ENCODE measurements at places on chromosomes 1 and 21.

GRCh38 chr1:227272428-227272827 lies 45.9 kb downstream of the CDC42BPA start:
- no peak for DNase-seq

DNA sequence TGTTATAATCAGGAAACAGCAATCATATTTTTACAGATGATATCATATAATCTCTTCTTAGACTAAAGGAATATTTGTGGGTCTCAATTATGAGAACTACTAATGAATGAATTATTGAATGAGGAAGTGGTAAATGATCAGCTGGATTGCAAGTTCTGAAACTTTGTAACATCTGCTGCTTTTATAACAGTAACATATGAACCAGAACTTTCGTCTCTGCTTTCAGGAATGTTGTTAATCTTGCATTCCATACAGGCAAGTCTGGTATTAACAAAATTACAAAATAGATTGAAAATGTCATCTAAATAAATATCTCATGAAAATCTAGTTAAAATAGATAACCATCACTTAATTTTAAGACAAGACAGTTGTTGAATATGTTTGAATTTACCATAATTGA lies 110.5 kb upstream of the COL11A1 start:
- peak; percentile 10 for DNase-seq

DNA sequence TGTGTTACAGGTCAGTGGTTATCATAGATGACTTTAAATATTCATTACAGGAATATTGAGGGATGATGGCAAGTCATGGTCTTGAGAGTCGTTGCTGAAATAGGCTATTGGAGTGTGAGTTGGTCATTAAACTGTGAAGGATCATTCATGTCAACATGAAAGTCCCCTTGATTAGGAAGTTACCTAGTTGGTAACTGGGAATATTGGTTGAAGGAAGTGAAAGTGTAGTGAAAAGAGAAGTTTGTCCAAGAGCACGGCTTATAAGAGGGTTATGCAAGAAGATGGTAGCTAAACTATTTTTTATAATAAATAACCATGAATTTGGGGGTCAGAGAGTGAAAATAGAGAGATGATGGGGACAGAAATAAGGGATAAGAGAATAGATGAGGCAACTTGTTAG lies 16.9 kb downstream of the CRB1 start:
- DNase-seq, result no peak

- DNase-seq, result no peak
Observed at GRCh38 chr1:33348676-33349080, 27.8 kb upstream of the A3GALT2 start.

DNA sequence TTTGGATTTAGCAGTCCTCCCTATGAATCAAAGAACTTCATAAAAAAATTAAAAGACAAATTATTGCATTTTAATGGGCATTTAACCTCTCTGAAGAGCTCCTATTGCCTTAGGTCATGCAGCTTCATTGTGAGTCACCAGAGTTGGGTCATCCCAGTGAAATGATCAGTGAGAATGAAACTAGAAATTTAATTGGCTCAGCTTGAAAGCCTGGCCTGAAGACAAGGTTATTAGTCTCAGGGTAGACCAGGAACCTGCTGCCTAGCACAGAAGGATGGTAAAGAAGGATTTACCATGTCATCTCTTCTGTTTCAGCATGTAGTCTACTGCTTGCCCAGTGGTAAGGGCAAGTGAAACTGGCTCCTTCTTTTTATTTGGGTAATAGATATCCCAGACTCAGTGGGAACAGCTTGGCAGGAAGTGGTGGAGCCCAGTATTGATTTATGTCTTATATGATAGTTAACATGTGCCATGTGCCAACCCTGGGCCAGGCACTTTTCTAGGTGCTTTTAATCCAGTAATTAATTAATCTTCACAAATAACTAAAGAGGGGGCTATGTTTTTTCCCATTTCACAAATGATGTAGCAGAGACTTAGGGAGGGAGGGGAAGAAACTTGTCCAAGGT lies 23.6 kb downstream of the LAMC2 start:
- peak; percentile 88 for DNase-seq

DNA sequence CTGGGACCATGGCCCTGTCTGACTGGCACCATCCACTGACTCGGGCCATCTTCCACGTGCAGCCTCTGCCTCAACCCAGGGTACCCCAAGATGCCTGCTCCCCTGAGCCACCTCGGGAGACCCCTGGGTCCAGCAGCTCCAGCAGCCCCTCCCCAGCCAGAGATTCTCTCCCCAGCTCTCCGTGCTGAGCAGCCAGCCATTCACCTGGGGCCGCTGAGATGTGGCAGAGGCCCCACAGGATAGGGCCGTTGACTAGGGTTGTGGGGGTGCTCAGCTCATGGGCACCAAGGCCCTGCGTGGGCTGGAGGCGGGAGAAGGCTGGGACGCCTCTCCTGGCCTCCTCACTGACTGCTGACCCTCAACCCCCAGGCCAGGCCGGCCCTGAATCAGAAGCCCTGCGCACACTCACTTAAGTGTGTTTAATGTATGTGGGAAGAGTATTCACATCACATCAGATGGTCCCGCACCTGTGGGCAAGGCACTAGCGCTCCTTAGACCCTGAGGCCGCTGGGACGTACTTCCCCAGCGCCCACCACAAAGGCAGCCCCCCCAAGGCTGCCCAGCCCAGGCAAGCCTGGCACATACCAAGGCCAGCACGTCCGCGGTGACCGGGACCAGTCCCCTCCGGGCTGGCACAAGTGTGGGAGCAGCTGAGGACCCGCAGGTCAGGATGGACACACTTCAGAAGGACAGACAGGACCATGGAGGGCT lies 27.8 kb downstream of the SLC19A1 start:
- DNase-seq, result no peak

GRCh38 chr1:167599957-167600581 lies 30.0 kb upstream of the RCSD1 start:
- DNase-seq, result peak; percentile 63

DNA sequence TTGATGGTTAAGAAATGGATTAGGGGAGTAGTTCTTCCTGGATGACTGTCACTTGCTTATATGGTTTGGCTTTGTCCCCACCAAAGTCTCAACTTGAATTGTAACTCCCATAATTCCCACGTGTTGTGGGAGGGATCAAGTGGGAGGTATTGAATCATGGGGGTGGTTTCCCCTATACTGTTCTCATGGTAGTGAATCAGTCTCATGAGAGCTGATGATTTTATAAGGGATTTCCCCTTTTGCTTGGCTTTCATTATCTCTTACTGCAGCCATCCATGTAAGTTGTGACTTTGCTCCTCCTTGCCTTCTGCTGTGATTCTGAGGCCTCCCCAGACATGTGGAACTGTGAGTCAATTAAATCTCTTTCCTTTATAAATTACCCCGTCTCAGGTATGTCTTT lies 1621.1 kb downstream of the MRPL39 start:
- no peak for DNase-seq

- no peak for DNase-seq
Observed at GRCh38 chr1:24323281-24323680, 4.1 kb downstream of the GRHL3 start.

DNA sequence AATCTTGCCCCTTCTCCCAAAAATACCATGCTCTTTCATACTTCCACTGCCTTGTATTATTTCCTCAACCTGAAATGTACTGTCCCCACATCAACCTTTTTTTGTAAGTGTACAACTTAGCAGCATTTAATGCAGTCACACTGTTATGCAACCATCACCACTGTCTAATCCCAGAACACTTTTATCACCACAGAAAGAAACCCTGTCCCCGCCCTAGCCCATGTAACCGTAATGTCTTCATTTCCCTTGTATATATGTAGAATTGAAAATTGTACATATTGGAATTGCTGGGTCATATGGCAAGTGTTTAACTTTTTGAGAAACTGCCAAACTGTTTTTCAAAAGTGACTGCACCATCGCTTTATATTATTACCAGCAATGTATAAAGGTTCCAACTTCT lies 37.4 kb downstream of the PTP4A2 start:
- DNase-seq, result no peak

DNA sequence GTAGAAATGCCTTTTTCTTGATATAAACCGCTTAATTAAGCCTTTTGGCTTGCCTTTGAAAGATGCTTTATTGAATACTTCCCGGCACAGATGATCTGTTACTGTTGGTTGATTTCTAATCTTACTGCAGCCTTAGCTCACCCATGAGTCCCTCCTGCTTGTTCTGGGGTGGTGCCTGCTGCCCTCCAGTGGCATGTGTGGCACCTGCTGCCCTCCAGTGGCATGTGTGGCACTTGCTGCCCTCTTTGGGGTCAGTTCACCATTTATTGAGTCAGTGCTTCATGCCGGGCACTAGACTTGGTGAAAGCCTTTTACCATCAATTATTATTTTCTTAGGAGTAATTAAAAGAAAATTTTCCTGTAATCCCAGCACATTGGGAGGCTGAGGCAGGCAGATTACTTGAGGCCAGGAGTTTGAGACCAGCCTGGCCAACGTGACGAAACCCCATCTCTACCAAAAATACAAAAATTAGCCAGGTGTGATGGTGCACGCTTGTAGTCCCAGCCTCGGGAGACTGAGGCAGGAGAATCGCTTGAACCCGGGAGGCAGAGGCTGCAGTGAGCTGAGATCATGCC lies 54.3 kb downstream of the ADARB1 start:
- peak; percentile 76 for DNase-seq

- peak; percentile 13 for DNase-seq
Observed at GRCh38 chr1:64194168-64195080, 9.0 kb upstream of the UBE2U start.

DNA sequence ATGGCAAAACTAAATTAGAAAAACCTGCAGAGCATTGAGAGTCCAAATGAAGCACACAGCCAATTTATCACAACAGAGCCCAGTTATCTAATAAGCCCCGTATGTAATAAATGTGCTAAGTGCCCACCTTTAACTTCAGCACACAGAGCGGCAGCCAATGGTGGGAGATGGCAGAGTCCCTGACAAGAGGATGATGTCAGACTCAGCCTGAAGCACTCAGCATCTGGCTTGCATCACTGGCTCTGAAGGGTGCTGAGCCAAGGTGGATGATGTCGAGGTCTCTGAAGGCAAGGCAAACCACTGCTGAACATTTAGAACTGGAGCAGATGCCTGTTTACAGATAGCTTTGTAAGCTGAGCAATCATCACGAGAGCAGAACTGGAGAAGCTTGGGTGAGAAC lies 118.3 kb downstream of the NUF2 start:
- DNase-seq, result no peak

DNA sequence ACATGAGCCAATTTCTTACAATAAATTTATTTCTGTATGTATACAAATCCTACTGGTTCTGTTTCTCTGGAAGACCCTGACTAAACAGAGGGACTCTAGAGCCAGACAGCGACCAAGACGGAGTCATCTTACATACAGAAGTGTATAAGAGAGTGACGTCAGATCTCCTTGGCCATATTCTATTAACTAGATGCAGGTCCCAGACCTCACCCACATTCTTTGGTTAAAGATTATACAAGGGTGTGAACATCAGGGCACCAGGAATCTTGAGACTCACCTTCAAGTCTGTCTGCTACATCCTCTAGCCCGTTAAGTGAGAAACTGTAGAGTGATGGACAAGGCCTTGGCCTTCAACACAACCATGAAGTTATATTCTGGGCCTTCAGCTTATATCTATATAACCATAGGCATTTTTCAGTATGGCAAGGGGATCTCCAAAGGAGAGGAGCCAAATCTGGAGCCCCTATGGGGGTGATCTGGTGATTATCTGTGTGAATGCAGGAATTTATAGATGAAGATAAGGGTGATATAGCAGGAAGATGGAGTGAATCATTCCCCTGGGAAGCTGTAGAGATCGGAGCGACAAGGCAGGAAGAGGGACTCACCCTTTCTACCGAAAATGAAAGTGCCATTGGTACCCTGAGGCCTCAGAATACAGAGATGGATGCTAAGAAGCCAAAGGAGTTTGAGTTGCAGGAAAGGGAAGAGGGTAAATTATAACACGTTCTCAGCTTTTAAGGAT lies 83.9 kb downstream of the ADAMTS1 start:
- DNase-seq, result no peak

GRCh38 chr1:172673761-172674160 lies 14.9 kb downstream of the FASLG start:
- no peak for DNase-seq

DNA sequence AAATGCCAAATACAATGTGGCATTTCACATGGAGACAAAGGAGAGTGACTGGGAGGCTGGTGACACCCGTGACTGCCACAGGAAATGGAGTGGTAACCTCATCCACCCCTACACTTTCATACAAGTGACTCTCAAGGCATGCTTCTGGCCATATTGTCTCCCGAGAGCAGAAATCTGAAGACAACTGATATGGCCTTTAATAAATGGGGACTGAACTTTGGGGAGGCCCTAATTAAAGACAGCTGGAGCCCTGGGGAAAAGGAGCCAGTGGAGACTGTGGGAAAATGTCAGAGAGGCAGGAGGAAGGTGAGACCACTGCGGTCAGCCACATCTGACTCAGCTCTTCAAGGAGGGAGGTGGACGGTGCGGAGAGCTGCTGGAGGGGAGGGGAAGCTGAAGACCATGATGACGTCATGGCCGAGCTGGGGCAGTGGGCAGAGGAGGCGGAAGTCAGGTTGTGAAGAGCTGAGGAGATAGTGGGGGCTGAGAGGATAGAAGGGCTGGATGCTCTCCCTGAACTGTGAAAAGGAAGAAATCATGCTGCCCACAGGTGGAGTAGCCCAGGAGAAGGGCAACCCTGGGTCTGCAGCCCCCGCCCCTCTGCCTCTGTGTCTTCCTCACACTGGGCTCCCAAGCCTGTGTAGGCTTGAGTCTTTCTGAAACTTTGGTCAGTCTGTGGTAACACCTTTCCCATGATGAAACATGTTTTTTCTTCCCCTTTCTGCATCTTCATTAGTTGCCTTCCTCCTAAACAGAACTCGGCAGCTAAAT lies 14.0 kb upstream of the NCF2 start:
- DNase-seq, result peak; percentile 42

DNA sequence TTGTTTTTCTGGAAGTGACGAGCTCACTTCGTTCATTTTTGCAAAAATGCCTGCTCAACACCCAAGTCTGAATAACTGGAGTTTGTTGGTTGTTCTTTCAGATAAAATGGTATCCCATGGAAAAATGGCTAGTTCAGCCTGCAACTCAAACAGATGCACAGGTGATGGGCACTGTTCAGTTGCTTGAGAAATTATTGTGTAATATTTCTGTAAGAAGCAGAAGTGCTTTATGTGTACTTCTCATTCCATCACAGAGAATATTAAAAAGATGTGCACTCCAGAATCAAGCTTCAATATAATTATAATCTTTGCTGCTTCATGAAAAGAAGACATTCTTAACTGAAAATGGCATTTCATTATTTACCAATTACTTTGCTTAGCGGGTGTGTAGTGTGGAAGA lies 9.1 kb downstream of the SYT2 start:
- DNase-seq, result no peak

DNA sequence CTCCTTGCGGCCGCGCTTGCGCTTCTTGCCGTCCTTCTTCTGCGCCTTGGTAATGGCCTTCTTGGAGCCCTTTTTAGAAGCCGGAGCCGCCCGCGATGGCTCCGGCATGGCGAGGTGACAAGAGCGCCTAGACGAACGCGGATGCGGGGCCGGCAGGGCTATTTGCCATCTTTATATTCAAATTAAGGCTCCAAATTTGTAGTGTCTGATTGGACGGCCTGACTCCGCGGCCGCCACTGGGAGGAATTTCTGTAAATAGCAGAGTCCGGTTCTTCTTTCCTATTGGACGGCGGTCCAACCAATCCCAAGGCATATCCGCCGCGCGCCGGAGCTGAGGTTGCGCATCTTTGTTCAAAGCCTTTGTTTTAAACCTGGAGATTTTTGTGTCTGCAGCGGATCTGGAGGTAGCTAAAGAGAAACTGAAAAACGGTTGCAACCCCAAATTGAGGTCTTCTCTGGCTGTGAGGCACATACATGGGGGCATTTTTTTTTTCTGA lies 22.6 kb upstream of the RNF187 start:
- peak; percentile 92 for DNase-seq

GRCh38 chr1:52463891-52464290 lies 59.5 kb downstream of the PRPF38A start:
- no peak for DNase-seq

All from GM03348 (cell line).